ENCODE measurements at places on chromosomes 4 and X. TPM values are rescaled to one million over a fixed set of nuclear protein-coding genes. Genes with fewer than 3 reads are reported as not detected.

The HTN3 gene
- total RNA-seq, result not detected

- H3K4me3 ChIP-seq, result no peak overlapping the region
- peaks cover 5% of the 10 kb centered on the region for H3K4me1 ChIP-seq
- no peaks in the 10 kb centered on the region for H3K27me3 ChIP-seq
- H3K27ac ChIP-seq, result peak overlapping the region; percentile 81
- H3K36me3 ChIP-seq, result peaks cover 38% of the 10 kb centered on the region
Measured at GRCh38 chr4:15478724-15479088, 9.0 kb downstream of the CC2D2A start.

The XAGE1A gene
- total RNA-seq, result not detected

The AFF2 gene
- total RNA-seq, result 6.5 TPM

The GABRG1 gene
- total RNA-seq, result not detected

GRCh38 chrX:122115604-122116003 lies 1068.2 kb downstream of the GLUD2 start:
- DNase-seq, result no peak
- no peaks in the 10 kb centered on the region for H3K4me1 ChIP-seq
- H3K27me3 ChIP-seq, result no peaks in the 10 kb centered on the region
- H3K27ac ChIP-seq, result no peak overlapping the region
- H3K36me3 ChIP-seq, result no peaks in the 10 kb centered on the region
- H3K4me3 ChIP-seq, result no peak overlapping the region

DNA sequence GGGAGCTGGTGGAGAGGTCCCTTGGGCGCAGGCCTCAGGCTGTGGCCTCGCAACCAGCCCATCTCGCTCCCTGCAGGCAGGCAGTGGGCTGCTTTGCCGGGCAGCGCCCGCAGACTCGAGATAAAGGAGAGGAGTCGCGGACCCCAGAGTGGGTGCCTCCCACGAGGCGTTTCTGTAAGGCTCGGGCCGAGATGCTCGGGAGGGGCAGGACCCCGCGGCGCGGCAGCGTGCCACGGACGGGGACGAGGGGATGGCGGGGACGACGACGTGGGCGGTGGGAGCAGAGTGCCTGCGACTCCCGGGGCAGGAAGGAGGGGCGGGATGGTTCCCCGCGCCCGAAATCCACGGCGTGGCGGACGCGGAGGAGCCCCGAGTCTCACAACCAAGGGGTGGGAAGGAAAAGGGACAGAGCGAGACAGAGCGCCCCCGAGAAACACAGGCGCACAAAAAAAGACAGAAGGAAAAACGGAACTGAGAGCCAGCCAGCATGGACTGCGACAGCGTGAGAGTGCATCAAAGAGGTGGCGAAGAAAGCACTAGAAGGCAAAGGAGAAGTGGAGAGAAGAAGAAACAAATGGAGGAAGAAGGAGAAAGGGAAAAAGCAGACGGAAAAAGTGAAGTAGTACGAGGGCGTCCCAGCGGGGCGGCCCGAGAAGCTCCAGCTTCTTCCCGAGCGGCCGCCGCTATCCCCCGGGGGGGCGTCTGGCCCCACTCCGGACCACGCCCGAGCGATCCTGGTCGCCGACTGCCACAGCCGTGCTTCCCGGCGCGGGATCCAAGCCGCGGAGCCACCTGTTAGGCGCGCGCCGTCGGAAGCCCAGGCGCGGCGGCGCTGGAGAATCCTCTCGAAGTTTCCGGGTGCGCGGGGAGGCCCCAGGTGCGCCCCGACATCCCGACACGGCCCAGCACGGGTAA lies 1.5 kb downstream of the BEND4 start:
- H3K4me1 ChIP-seq, result peaks cover 10% of the 10 kb centered on the region
- no peak for DNase-seq
- peaks cover 25% of the 10 kb centered on the region for H3K27me3 ChIP-seq
- no peak overlapping the region for H3K27ac ChIP-seq
- no peaks in the 10 kb centered on the region for H3K36me3 ChIP-seq

- no peaks in the 10 kb centered on the region for H3K36me3 ChIP-seq
- no peaks in the 10 kb centered on the region for H3K27me3 ChIP-seq
Measured at GRCh38 chr4:78566834-78567499, 15.4 kb downstream of the ANXA3 start.

GRCh38 chr4:187666034-187666433 lies 329.5 kb upstream of the ZFP42 start:
- no peaks in the 10 kb centered on the region for H3K4me1 ChIP-seq
- H3K4me3 ChIP-seq, result no peak overlapping the region
- no peak for DNase-seq

The RBM46 gene
- total RNA-seq, result 0.13 TPM

- H3K27ac ChIP-seq, result no peak overlapping the region
- no peak overlapping the region for H3K4me3 ChIP-seq
Measured at GRCh38 chrX:45571453-45571852, 370.8 kb upstream of the DIPK2B start.

The FAT1 gene
- 244 TPM for total RNA-seq

DNA sequence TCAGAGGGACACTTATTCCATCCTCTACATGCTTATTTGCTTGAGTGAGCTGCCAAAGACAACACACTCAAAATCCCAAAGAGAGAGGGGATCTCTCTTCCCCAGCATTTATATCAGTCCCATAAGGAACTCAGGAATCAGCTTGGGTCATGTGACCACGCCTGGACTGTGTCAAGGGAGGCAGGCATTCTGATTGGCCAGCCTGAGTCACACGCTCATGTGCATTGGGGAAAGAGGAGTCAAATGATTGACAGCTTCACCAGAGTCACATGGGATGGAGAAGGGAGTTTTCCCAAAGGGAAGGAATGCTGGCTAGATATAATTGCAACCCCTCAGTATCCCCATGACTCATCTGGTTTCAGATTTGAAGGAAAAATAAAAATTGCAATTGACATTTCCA lies 49.0 kb downstream of the RWDD4 start:
- no peaks in the 10 kb centered on the region for H3K36me3 ChIP-seq
- no peaks in the 10 kb centered on the region for H3K27me3 ChIP-seq
- H3K4me3 ChIP-seq, result no peak overlapping the region
- no peak for DNase-seq
- H3K27ac ChIP-seq, result no peak overlapping the region
- H3K4me1 ChIP-seq, result no peaks in the 10 kb centered on the region

Measured in esophagus muscularis mucosa (tissue), 4 donors.